Bone marrow (tissue), 2 donors: ENCODE measurements at places on chromosomes 2 and 18.

- no peak for DNase-seq
Measured at GRCh38 chr18:7658701-7659100, 91.6 kb downstream of the PTPRM start.

- no peak for DNase-seq
Measured at GRCh38 chr18:8620845-8621244, 11.6 kb downstream of the RAB12 start.

DNA sequence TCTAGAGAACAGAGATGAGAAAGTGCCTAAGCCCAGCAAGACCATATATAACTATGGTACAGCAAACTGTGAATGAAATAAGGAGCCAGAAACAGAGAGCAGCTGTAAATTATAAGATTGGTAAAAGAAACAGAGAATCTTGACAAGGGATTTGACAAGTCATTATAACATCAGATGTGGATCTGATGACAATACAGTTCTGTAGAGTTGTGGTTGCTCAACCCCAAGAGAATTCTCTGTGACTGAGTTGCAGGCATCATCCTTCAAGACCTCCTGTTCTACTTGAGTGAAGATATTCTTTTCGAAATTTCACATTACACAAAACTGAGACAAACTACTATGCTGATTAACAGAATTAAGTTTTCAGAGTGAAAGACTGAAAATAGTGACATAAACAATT lies 343.1 kb upstream of the SLC39A10 start:
- DNase-seq: no peak

DNA sequence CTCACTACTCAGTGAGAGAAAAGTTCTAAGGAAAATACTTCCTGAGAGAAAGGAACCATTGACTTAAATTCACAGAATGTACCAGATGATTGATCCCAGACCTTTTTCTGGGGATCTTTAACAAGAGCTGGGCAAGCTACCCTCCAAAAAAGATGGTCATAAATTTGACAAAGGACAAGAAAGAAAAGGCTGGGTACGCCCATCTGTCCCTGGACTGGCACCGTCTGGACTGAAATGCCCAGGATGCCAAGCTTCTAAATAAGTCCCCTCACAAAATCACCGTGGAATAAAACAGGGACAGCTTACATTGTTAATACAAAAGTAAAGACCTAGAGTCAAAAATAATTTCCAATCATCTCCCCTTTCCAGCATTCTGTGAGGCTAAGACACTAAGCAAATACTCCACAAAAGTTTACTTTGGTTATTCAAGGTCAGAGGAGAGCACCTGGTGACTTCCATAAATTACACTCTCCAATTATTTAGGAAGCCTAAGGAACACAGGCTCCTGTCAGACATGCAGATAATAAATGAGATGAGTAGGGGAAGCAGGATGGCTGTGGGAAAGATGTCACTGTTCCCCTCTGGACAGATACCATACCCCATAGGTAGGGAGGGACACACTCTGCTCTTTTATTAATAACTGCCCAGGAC lies 69.9 kb downstream of the UXS1 start:
- no peak for DNase-seq

DNA sequence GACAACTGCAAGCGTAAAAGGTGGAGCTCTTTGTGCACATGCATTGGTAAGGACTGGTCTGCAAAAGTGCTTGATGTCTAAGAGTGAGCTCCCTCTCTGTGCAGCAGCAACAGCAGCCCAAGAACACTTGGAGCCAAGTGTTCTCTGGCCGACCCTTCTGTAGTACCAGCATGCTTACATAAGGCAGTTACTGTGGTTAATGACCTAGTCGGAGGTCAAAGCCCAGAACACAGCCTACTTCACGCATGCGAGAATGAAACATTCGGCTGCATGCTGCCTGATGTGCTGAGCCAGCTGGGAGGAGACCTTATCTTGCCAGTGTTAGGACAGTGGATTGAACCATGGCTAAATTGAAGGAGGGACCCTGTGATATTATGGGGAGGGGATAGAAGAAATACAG lies 21.3 kb downstream of the NCAPH start:
- no peak for DNase-seq
